ENCODE measurements at places on chromosomes 6 and 20.

DNA sequence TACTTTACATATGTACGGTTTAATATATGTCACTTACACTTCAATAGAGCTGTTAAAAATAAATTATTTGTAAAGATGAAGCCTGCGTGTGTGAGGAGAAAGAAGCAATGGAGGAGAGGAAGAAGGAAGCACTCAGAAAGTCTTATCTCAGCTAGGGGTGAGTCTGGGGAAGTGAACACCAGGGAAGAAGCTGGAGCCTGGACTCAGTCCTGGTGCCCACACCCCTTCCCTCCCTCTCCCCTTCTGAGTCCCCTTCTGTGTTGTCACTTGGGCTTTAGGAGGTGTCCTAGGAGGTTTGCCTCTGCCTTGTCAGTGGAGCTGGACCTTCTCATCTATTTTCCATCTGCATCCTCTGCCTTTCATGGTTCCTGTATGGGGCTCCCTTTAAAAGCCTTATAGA lies 1.9 kb downstream of the SIRPB2 start:
- no peak for DNase-seq

- DNase-seq = no peak
These were observed 28.8 kb downstream of the C6orf163 start for GRCh38 chr6:87373377-87373776.

DNA sequence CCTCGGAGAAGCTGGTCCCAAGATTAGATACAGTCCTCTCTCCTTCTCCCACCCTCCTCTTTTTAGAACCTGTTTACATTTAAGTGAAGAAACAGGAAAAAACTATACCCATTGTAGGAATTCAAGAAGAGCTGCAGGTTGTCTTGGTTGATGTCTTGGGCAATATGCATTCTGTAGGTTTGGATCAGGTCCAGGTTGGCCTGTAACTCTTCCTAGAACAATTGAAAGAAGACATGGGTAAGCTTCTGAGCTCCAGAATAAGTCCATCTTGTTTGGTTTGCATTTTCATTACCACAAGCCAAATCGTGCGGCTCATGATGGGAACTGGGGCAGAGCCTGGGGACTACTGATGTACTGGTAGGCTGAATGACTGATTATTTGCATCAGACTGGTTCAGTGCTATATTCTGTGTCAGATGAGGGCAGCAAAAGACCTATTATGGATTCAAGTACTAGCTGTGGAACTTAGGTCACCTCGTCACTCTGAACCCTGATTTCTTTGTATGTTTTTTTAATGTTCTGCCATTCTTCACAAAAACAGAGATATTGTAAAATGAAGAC lies 20.3 kb upstream of the SLA2 start:
- DNase-seq = no peak

- DNase-seq = no peak
These were observed 255.7 kb downstream of the GJA1 start for GRCh38 chr6:121691126-121691551.

GRCh38 chr20:1263853-1264252 lies 2.2 kb upstream of the SNPH start:
- no peak for DNase-seq

- DNase-seq = no peak
These were observed 128.6 kb upstream of the BACH2 start for GRCh38 chr6:90425161-90425641.

- no peak for DNase-seq
These were observed 1.8 kb downstream of the MOXD1 start for GRCh38 chr6:132399376-132400074.

DNA sequence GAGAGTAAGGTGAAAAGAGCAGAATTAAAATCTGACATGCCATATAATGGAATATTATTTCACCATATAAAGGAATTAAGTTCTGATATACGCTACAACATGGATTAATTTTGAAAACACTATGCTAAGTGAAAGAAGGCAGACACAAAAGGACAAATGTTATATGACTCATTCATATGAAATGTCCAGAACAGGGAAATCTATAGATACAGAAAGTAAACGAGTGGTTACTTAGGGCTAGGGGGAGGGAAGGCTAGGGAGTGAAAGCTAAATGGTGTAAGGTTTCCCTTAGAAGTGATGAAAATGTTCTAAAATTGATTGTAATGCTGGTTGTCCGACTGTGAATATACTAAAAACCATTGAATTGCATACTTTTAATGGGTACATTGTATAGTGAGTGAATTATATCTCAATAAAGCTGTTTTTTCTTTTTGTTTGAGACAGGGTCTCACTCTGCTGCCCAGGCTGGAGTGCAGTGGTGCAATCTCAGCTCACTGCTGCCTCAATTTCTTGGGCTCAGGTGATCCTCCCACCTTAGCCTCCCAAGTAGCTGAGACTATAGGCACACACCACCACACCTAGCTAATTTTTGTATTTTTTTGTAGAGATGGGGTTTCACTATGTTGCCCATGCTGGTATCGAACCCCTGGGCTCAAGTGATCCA lies 8.2 kb downstream of the PRPH2 start:
- no peak for DNase-seq

GRCh38 chr20:48525400-48525799 lies 302.4 kb downstream of the PREX1 start:
- no peak for DNase-seq

DNA sequence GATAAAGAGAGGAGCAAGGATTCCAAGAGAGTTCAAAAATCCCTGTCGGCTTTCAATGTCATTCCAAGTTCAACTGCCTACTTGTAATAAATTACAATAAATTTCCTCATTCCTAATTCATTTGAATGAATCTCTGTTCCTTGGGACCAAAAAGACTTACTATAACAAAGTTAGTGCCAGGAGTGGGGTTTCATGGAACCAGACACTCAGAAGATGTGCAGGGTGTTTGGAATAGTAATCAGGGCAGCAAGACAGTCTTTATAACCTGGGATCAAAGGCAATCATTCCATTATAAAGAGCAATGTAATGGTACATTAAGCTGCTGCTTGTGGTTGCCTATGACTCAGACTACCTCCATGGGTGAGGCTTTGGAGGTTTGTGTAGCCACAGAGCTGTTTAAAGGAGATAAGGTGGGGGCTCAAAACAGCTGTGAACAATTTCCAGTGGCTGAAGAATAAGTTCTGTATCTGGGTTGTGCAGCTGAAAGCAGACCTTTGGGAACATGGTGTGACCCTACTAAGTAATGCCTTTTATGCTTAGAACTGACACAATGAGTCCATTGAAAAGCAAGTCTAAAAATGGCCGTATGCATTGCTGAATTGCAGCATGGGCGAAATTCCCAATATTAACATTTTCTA lies 159.9 kb downstream of the LINC00237 start:
- DNase-seq = no peak

DNA sequence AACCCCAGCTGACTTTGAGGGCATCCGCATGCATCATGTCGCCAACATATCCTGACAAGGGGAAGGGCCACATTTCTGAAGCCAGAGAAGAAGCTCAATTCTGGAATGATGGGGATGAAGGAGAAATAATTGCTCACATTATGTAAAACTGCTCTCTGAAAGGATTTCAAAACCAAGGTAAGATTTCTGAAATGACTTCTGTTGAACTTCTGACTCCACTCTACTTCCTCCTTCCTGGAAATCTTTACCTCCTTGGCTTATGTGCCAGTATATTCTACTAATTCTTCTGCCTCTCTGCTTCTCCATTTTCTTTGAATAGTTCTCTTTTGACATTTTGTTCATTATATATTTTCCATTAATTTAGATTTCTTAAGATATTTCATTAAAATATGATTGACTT lies 31.9 kb downstream of the HLA-DPB1 start:
- DNase-seq = no peak

DNA sequence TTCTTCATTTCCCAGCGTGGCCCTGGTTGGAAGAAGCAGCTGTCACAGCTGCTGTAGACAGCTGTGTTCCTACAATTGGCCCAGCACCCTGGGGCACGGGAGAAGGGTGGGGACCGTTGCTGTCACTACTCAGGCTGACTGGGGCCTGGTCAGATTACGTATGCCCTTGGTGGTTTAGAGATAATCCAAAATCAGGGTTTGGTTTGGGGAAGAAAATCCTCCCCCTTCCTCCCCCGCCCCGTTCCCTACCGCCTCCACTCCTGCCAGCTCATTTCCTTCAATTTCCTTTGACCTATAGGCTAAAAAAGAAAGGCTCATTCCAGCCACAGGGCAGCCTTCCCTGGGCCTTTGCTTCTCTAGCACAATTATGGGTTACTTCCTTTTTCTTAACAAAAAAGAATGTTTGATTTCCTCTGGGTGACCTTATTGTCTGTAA lies 292.7 kb downstream of the ESR1 start:
- DNase-seq = no peak

DNA sequence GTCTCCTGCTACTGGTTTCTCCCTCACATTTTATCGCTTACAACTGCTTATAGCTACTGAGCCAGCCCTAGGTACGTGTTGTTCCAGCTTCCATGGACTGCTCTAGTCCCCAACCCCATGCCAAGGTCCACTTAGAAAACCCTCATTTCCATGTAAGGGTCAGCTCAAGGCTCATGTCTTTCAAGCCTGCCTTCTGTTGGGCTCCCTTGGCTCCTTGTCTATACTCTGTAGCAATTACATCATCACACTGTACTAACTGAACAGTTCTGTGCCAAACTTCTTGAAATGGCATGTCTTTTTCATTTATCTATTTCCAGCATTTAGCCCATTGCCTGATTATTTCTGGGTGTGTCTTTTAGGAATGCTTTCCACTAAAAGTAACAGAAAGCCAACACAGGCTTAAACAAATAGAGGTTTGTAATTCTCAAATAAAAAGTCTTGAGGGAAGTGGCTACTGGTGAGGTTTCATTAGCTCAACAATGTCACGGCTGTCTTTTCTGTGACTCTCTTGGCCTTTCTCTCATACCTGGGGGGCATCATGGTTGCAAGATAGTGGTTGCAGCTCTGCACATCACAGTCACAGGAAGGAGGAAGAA lies 317.6 kb downstream of the TPBG start:
- no peak for DNase-seq

- no peak for DNase-seq
These were observed 174.7 kb downstream of the BMP7 start for GRCh38 chr20:57091748-57092111.

DNA sequence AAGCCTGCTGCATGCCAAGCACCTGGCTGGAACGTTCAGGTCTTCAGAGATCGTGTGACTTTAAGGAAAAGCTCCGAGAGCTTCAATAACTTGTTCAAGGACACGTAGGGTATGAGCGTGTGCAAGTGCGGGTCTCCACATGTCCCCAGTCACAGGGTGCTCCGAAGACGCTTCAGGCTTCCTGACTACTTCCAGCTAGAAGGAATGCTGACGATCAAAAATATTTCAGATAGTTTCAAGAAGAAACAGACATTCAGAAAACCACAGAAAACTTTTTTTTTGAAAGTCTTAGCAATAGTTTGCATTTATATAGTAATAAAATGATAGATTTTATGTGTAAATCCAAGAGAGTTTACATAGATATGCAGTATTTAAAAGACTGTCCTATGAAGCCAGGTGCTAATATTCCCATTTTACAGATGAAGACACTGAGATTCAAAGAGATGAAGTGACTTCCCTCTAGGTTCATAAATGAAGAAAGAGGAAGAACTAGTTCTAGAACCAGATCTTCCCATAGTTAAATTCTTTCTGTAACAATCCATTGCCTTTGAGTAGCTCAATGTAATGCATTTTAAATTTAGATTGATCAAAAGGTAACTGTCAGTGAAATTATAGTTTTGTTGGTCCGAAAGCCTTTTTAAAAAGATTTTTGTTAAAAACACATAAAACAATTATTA lies 247.6 kb downstream of the MYLK4 start:
- no peak for DNase-seq

- DNase-seq = no peak
These were observed 1.4 kb downstream of the PLCB4 start for GRCh38 chr20:9070304-9070703.

GRCh38 chr20:57902473-57902872 lies 192.7 kb upstream of the PMEPA1 start:
- no peak for DNase-seq

- DNase-seq = peak; percentile 40
These were observed at the start of gene SLA2 for GRCh38 chr20:36645998-36646397. Gene SLA2 (minus strand): TSS chr20:36646196. CDS start chr20:36641335, 4,861 bp downstream.

DNA sequence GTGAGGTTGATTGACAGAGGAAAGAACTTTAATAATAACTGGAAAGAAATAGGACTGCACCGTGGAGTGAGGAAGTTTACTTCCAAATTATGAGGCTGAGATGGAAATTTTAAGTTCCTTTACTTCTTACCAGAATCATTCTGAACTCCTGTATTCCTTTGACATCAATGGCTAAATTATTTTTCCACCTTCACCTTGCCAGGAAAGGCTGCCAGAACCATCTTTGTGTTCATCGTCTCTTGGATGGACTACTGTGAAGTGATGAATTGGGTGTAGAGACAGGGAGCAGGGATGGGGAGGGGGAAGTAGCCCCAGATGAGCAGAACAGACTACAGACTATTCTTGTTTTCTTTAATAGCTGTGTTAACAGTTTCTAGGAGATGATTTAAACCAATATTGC lies 102.1 kb upstream of the CEP162 start:
- no peak for DNase-seq

- no peak for DNase-seq
These were observed 72.8 kb upstream of the CEP85L start for GRCh38 chr6:118724211-118724610.

GRCh38 chr6:13461805-13462204 lies 25.6 kb downstream of the GFOD1 start:
- DNase-seq = no peak

DNA sequence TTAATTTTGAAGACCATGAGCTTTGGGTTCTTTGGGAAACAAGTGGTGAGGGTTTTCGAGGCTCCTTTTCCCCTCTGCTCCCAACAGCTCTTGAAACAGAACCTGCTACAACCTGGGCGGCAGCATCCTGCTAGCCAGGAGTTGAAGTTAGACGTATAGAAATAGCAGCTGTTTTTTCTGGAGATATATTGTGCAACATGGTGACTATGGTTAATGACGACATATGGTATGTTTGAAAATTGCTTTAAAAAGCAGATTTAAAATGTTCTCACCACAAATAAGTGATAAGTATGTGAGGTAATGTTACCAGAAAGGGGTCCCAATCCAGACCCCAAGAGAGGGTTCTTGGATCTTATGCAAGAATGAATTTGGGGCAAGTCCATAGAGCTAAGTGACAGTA lies 138.9 kb downstream of the PDE7B start:
- DNase-seq = no peak

Data from stimulated activated CD4-positive, alpha-beta T cell treated with anti-CD3 and anti-CD28 coated beads, TNF-alpha, amount 100 ng/mL, for 1 hour (primary cell).